ENCODE measurements at places on chromosomes 2 and 18.

DNA sequence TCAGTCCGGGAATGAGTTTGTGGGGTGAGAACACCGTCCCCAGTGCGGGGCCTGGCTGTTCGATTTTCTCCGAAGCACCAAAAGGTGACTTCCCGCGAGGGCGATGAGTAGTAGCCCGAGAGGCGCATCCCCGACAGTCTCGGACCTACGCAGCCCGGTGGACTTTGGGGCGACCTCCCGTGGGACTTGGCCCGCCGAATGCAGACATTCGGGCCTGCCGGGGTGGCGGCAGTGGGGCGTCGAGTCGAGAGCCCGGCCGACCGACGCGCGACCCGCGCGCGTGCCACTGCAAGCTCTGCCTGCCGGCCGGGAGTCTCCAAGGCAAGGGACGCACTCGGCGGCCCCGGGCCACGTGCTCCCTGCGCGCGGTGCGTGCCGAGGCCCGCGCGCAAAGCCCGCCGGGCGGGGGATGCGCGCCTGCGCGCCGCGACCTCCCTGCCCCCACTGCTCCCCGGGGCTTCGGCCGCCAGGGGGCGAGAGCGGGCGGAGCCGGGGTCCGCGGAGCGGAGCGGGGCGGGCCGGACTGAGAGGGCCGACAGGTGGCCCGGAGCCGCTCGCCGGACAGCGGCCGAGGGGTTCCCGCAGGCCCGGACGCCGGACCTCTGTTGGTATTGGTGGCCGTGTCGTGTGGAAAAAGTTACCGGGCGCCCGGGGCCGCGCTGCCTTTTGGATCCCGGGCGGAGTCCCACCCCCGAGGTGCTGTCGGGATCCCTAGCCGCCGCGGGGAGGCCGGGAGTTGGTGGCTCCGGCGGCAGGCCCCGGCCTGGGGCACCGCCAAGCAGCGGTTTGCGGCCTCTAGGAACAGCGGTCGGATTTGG is 1.9 kb downstream of the PTMA start:
- peak; percentile 98 for DNase-seq

DNA sequence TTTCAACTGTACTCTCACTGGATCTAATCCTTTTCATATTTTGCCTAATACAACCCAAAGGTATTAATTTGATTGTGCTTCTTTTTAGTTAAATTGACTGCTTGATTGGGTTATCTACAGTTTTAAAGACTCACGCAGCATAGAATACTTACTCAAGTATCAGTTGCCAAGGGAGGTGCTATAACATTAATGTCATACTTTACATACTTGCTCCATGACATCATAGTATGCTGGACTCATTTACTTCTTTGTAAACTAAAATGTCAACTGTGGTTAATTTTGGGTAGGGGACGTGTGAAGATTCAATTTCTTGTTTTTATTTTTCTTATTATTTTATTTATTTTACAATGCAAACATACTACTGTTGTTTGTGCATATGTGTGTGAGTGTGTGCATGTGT is 716.2 kb upstream of the VRK2 start:
- no peak for DNase-seq

DNA sequence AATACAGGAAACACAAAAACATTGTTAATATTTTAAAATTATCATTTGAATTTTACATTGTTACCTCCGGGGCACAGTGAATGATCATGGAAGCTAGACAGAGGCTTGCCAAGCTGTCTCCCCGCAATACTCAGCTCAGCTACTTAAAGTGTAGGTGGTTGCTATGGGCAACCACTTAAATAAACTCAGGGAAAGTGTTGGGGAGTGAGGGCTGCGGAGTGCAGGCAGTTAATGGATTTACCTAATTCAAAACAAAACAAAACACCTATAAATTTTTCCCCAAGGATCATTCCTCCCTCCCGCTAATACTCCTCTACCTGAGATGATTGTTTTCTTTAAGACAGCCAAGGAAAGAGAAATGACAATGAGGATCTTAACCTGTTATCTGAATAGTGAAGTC is 349.5 kb downstream of the TGIF1 start:
- DNase-seq = no peak

- no peak for DNase-seq
Measured at GRCh38 chr18:38420611-38421010, 855.0 kb upstream of the CELF4 start.

DNA sequence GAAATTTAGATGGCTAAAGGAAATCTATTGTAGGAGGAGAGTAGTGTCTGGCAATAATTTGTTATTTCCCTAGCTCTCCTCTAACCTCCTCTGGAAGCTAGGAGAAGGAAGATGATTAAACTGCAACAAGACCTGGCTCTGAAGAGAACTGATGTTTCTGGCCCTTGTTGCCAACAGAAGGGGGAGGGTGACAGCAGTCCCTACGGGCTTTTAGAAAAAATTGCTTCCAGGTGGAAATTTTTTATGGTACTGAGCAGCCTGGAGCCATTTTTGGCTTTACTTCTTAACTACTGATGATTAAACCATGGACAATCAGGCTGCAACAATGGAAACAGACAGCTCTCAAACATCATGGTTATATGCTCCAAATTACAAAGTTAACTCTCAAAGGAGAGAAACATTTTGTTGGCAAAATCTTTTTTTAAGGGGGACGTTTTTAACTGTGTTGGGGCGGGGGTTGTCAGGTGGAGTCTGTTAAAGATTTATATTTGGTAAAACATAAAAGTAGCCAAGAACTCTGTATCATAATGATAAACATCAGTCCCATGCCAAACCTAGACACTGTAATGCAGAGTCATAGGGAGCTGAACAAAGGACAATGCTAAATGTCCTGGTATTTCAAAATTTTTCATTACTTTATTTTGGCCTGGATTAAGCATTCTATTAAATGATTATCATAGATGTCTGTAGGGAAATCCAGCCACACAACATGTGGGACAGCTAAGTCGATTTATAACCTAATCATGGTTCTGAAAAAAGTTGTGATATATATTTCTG is 70.0 kb downstream of the EXOC6B start:
- peak; percentile 48 for DNase-seq

DNA sequence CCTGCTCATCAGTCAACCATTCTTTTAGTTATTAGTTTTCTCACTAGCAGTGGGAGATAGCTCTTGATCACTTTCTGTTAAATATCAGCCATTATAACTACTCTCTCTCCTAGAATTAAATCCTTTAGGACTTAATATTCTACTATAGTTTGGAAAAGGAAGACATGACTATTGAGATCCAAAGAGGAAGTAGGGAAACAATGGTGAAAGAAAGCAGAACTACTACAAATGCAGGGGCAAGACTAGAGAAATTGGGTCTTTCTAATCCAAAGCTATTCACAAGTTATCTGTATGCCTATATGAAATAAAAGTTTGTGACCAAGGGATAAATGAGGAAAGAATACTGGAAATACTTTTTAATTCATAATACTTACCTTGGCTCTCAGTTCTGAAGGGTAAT is 65.1 kb downstream of the SRBD1 start:
- DNase-seq = no peak

GRCh38 chr2:29066271-29066860 is 8.0 kb downstream of the PCARE start:
- DNase-seq = peak; percentile 44

DNA sequence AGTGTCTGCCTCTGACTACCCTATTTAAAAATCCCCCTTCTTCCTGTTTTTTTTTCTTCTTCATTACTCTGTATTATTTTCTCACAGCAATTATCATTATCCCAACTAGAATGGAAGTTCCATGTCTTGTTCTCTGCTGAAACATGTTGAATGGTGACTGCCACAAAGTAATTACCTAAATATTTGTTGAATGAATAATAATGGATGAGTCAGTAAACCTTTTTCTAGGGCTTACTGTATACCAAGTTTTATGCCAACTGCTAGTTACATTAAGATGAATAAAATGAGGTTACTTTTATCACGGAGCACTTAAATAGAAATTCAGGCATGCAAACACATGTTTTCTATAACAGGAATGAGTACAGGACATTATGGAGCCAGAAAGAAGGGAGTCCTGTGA is 490.6 kb downstream of the THSD7B start:
- DNase-seq = peak; percentile 22

DNA sequence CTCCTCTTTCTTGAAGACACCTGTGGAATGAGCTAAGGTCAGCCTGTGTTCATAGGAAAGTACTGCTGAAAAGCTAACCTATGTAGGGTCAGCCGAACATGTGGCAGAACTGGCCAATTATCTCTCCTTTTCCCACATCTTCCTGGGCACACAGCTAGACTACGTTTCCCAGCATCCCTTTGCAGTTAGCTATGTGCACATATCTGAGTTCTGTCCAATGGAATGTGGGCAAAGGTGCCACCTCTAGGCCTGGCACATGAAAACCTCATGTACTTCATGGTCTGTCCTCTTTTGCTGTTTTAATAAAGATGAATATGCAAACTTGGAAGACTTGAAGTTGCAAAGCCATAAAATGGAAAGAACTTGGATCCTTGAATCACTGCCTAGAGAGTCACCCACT is 352.6 kb downstream of the TNS1 start:
- DNase-seq = no peak

- DNase-seq = no peak
Measured at GRCh38 chr2:107027205-107027604, 141.2 kb upstream of the ST6GAL2 start.

Measured in GM03348 (cell line).